ENCODE measurements at places on chromosomes 3 and 15.

- no peak for ATAC-seq
These were observed 5.6 kb downstream of the SLC25A38 start for GRCh38 chr3:39388741-39389248.

DNA sequence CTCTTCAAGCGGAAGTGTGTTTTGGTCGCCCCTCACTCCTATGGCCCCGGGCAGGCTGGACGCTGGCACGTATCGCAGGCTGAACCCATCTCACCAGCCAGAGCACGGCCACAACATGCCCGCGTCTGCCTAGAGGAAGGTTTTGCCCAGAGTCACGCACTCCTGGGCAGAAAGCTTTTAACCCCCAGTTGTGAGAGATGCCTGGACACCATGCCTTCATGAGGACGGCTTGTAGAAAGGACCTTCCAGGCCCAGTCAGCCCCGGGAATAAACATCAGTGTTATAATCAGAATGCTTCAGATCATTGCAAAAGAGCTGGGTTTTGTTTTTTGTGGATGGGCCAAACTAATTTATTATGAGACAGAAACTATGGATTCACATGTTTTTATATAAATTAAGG is 16.5 kb downstream of the CYFIP1 start:
- ATAC-seq: no peak

DNA sequence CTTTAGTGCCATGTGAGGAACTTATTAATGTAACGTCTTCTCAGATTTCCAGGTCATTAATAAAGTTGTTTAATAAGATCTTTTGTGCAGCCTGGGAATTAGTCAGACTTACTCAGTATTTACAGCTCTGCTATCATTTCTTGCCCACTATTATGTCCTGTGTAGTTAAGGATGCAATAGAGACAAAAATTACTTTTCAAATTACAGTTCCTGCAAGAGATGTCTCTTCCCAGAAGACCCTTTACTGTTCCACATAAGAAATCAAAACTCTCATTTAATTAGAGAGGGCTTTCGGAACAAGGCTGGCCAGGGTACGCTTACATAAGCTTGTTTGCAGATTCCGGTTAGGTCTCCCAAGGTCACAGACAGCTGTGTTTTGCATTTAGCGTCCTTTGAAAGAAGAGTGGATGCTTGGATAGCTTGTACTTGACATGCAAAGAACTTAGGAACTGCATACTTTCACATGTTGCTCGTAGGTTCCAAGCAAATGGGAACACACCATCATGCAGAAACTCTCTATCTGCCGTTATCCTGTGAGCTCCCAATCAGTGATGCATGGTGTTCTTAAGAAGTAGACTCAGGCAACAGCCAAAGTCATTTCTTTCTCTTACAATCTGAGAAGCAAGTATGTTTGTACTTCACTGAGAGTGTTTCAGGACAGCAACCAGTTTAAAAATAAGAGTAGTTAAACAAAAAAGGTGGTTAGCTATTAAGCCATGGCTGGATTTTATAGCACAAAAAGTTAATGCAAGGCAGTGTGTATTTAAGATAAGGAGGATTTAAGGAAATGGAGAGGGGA is 37.4 kb downstream of the FILIP1L start:
- ATAC-seq: peak; percentile 64

DNA sequence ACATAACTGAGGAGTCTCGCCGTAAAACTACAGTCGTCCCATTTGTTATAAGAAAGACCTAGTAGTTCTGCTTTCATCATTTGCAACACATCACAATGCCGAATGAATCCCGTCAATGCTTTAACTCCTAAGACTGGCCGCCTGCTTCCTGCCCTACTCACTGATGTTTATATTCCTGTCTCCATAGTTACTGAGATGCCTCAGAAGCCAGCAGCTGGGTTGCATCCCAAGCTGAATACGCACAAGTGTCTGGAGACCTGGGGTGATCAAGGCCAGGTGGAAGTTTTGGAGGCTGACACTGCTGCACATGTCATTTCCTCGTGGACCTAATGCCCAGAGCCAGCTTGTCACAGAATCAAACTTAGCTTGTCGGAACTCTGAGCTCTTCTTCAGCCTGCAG is 95.2 kb upstream of the UBE2E1 start:
- peak; percentile 34 for ATAC-seq

DNA sequence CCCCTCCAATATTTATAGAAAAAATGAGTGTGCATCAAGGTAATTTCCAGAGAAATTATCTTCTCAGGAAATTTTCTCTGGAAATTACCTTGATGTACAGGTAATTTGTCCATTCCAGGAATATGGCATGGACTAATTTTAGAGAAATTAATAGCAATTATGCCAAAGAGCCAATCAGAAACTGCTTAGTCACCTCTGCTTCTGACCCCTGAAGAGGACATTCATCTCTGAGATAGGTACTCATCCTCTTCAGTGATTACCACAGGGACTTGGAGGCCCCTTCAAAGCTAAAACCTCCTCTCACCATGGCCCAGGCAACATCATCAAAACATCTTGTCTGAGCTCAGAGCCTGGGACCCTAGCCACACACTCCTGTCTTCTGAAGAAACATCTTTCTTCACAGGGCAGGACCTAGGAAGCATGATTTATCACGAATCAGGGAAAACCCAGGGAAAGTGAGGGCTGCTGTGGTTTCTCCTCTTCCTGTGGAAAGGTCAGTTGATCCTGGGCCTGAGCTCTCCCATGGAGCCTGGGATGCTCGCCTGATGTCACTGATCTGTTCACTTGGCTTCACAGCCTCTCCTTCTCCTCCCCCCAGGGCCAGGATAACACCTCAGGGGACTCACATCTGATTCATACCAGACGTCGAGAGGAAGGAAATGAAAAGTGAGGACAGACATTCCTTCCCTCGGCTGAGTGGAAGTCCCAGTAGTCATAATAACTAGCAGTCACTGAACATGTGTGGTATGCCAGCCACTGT is 210.5 kb downstream of the DTWD1 start:
- no peak for ATAC-seq

GRCh38 chr15:81064253-81064652 is 63.5 kb downstream of the TLNRD1 start:
- no peak for ATAC-seq

GRCh38 chr3:179921500-179921899 is 115.2 kb downstream of the PEX5L start:
- ATAC-seq: peak; percentile 98

DNA sequence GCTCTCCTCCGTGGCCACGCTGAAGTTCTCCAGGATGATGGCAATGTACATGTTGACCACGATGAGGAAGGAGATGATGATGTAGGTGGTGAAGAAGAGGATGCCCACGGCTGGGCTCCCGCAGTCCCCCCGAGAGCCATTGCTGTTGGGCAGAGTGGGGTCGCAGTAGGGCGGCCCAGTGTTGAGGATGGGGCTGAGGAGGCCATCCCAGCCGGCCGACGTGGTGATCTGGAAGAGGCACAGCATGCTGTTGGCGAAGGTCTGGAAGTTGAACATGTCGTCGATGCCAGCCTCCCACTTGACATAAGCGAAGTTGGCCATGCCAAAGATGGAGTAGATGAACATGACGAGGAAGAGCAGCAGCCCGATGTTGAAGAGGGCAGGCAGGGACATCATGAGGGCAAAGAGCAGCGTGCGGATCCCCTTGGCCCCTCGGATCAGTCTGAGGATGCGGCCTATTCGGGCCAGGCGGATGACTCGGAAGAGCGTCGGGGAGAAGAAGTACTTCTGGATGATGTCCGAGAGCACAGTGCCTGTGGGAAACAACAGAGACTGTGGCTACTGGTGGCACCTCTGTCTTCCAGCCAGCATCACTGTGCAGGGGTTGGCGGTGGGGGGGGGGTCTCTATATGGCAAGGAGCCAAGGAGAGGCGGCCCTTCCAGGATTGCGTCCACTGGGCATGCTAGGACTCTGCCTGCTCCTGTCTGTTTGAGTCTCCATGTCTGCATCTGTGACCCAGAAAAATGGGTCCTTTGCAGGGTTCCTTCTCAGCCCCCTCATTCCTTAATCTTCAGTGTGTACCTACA is 55.1 kb downstream of the EXOG start:
- no peak for ATAC-seq

DNA sequence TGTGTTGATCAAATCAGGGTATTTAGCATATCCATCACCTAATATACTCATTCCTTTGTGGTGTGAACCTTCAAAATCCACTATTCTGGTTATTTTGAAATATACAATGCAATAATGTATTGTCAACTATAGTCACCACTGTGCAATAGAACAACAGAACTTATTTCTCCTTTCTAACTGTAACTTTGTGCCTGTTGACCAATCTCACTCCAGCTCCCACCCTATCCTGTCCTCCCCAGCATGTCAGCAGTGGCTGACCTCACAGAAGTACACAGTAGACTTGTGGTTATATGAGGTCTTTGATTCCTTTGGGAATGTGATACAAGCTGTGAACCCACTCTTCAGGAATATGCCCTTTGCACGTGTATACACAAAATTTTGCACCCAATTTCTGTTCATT is 64.2 kb downstream of the ECT2 start:
- no peak for ATAC-seq

- ATAC-seq: no peak
These were observed 18.8 kb downstream of the HEMK1 start for GRCh38 chr3:50587806-50588758.

GRCh38 chr3:133404920-133405319 is 5.1 kb downstream of the BFSP2 start:
- peak; percentile 44 for ATAC-seq

- ATAC-seq: no peak
These were observed 88.8 kb downstream of the THBS1 start for GRCh38 chr15:39669661-39670060.

- ATAC-seq: peak; percentile 62
These were observed 98.9 kb downstream of the LINGO1 start for GRCh38 chr15:77533578-77534430.

- ATAC-seq: peak; percentile 65
These were observed 225.2 kb upstream of the SETMAR start for GRCh38 chr3:4077950-4078349.

- ATAC-seq: no peak
These were observed 62.2 kb downstream of the TCAIM start for GRCh38 chr3:44400771-44401170.

DNA sequence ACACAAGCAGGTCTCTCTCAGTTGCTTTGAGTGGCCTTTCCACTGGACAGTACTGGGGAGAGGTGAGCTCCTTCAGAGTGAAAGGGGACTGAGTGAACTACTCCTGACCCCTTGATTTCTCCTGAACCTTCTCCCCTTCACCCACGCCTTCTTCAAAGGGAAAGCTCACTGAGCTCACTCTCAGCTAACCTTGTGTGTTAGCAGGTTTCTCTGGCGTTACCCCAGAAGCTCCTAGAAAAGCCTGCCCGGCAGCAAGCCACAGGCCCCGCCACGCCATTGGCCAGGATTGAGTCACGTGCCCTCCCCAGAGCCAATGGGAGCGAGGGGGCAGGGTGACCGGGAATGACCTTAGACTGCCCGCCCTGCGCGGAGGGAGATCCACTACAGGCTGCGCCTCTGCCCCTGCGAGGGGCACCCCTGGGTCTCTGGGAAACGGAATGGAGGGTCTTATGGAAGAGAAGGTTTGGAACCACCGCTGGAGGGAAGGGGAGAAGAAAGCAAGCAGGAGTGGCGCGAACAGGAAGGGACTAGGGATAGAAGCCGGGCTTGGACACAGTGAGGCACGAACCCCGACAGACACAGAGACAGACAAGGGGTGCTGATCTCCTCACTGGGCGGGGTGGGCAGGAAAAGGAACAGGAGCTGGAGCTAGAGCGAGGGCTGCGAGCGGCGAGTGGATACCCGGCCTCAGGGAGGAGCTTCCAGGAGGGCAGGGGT is 17.4 kb upstream of the CLK3 start:
- peak; percentile 98 for ATAC-seq

DNA sequence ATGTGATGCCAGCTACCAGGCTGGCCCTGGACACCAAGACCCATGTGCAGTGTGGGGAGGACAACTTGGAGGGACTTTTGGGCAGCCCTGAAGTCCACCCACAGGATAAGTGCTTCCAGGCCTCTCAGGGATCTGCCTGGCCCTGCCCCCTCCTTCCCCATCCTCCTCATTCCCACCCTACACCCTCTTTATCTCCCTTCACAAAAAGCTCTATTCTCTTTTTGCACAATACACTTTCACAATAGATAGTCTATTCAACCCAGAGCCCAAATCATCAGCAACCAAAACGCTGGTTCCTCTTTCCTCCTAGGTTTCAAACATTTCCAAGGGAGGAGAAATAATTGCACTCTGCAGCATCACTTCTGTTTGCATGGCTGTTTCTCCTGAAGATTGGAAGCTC is 7.8 kb upstream of the ZNF710 start:
- ATAC-seq: no peak

GRCh38 chr3:115633467-115633866 is 10.2 kb downstream of the GAP43 start:
- ATAC-seq: no peak

DNA sequence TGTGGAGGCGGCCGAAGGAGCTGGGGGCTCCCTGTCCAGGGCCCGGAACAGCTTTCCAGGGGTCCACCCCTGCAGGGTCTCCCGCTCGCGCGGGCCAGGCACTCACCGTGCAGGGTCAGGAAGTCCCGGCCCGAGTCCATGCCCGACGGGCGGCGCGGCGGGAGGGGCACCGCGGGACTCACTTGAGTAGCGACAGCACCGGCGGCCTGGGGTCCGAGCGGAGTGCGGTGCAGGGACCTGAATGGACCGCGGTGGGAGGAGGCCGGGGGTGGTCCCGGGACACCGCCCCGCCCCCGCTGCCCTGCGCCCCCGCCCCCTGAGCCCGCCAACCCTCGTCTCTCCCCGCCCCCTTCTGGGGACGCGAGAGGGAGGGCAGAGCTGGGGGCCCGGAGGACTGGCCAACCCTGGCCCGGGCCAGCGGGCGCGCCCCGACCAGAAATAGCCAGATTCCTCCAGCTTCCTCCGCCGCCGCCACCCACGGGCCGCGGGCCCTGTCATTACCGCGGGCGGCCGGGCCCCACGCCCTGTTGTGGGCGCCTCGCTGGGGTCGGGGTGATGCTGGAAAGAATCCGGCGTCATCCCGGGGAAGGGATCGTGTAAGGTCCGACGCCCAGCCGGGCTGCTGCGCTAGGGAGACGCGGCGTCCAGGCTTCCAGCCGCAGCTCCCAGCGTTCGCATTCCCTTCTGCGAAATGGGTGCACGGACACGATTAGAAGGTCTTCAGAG is at the start of gene PLCD1:
Gene PLCD1 (minus strand): TSS at position 243 of the 726 bp plus-strand sequence. CDS start 103 bp downstream, at position 140.
- peak; percentile 51 for ATAC-seq

DNA sequence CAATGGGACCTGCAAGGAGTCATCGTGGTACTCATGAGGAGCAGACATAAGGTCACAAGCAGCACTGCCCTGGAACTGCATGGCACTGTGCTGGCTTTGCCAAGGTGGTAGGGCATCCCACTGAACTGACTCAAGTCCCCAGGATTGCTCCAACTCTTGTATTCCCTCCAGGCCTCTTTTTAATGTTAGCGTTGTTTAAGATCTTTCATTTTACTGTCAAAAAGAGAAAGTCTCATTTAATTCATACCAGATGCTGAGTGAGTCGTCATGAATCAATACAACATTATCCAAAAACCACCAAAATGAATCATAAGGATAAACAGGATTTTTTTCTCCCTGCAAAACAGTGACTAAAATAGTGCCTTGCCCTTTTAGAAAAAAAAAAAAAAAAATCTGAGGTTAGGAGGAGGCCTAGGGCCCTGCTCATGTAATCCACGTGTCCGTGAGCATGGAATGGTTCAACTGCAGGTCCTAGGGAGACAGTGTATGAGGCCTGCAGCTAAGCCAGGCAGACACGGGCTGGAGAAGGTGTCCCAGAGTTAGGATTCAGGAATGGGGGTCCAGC is 36.7 kb upstream of the BLM start:
- no peak for ATAC-seq

- ATAC-seq: peak; percentile 99
These were observed 500.9 kb downstream of the SOX2 start for GRCh38 chr3:182212479-182213076.

GRCh38 chr15:76258460-76258859 is 52.8 kb downstream of the ETFA start:
- no peak for ATAC-seq

All from motor neuron (in vitro differentiated cells).